A549 treated with CORT108297 at 1 μM for 4 hours (cell line): ENCODE measurements at places on chromosomes 6 and 20. TPM values are rescaled to one million over a fixed set of nuclear protein-coding genes. Genes with fewer than 3 reads are reported as not detected.

NOL7 gene
- 67.9 to 81.4 TPM (median 71.3 TPM) in 5 replicates for total RNA-seq

CLIC5 gene
- not detected in 5 replicates for total RNA-seq

OPRL1 gene
- total RNA-seq = 0.52 to 0.80 TPM (median 0.54 TPM) in 5 replicates

GGTLC1 gene
- total RNA-seq = not detected in 5 replicates

LTA gene
- total RNA-seq = 0.11 to 0.23 TPM in 2 of 5 replicates, not detected in the others

WFDC10B gene
- total RNA-seq = not detected in 5 replicates

FLRT3 gene
- 1.6 to 2.2 TPM (median 1.8 TPM) in 5 replicates for total RNA-seq

RNF146 gene
- 9.5 to 11.3 TPM (median 9.8 TPM) in 5 replicates for total RNA-seq

LHFPL5 gene
- 0.20 to 0.23 TPM in 2 of 5 replicates, not detected in the others for total RNA-seq

TMEM217 gene
- 0.54 to 1.3 TPM (median 0.75 TPM) in 5 replicates for total RNA-seq

PSORS1C2 gene
- not detected in 5 replicates for total RNA-seq

PRL gene
- total RNA-seq = not detected in 5 replicates

FRK gene
- 1.2 to 1.6 TPM (median 1.4 TPM) in 5 replicates for total RNA-seq

PCK1 gene
- 0.05 to 0.09 TPM (median 0.06 TPM) in 3 of 5 replicates, not detected in the others for total RNA-seq

PHACTR1 gene
- total RNA-seq = 0.04 to 0.08 TPM in 2 of 5 replicates, not detected in the others
